ENCODE measurements at places on chromosomes 11 and 22.
A peak's percentile ranks its signal among the peaks of the same experiment; 100 is the strongest.

DNA sequence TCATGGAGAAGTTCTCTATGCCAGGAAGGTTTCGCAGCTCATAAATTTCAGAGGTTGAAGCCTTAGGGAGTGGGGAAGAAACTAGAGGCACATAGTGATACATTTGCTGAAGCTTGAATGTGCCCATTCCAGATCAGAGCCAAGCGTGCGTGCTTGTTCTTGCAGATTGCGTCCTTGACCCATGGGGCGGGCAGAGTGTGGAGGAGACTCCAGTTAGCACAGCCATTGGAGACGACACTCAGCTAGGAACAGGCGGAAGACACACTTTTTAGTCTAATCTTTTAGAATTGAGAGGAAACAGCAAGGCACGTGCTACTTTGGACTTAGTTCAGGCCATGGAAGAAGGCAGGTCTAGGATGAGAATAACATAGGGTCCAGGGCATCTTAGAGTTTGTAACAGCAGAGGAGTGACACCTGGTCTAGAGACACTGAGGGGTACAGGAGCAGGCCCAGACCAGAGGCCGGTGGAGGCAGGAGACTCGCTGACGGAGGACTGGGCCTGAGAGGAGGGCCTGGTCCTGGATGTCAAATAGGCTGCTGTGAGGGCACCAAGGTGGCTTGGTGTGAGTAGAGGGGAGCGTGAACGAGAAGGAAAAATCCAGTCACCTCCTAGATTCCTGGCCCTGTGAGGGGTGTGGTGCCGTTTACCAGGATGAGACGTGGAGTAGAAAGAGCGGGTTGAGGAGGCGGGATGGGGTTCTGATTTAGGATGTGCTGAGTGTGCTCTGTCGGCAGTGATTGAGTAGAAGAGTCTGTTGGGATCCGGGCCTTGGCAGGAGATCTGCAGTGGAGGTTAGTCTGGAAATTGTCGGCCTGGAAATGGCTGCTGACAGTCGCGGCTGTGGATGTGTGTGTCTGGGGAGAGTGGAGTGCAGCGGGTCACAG is 154.7 kb downstream of the TBC1D22A start:
- peak; percentile 59 for DNase-seq

- DNase-seq = no peak
Measured at GRCh38 chr11:118142809-118143208, 9.8 kb downstream of the SCN4B start.

DNA sequence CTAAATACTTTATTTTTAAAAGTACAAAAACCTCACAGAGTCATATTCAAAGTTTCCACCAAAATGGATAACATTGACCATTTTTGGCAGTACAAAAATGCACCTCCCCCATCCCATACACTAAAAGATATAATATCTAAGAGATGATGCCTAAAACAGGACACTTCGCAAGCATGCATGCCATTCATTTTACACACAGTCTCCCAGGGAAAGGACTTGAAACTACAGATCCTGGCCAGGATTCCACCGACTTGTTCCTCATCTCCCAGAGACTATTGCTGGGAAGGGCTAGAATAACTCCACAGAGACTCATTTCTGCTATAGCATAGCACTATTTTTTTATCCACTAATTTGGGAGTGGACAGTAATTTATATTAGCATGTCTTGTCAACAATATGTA is 81.7 kb downstream of the MTNR1B start:
- peak; percentile 66 for DNase-seq

DNA sequence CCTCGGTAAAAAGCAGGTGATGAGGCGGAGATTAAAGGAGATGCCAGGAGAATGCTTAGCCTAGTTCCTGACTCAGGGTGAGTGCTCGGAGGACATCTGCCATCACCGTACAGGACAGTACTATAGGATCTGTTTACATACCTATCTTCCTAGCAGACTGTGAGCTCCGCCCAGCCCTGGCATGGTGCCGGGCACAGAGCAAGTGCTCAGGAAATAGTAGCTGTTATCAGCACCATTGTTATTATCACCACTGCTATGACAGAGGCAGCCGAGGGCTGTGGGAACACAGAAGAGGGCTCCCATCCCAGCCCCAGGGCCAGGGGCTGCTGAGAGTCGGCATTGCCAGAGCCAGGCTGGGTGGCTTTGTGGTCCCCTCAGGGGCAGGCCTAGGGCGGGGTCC is 642 bp upstream of the SEPTIN3 start:
- DNase-seq = no peak

DNA sequence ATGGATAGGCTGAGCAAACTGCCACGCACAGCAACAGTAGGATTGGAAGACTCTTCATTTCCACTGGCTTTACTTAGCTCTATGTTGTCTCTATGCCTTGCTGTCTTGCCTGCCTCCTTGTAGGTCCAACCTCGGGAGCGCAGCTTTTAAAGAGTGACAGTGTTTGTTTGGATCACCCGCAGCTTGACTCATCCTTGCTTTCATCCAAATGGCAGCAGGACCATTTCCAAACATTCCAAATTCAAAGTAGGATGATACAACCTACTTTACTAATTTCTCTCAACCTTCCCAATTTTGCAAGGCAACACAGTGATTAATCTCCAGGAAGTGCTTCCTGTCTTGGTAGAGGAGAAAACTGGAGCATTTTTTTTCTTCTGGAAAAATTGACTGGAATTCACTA is at the start of gene MMP3:
Gene MMP3, minus strand, starts transcription at position 121 of the 400 bp plus-strand sequence. Its CDS starts 63 bp downstream, at position 58.
- DNase-seq = no peak

DNA sequence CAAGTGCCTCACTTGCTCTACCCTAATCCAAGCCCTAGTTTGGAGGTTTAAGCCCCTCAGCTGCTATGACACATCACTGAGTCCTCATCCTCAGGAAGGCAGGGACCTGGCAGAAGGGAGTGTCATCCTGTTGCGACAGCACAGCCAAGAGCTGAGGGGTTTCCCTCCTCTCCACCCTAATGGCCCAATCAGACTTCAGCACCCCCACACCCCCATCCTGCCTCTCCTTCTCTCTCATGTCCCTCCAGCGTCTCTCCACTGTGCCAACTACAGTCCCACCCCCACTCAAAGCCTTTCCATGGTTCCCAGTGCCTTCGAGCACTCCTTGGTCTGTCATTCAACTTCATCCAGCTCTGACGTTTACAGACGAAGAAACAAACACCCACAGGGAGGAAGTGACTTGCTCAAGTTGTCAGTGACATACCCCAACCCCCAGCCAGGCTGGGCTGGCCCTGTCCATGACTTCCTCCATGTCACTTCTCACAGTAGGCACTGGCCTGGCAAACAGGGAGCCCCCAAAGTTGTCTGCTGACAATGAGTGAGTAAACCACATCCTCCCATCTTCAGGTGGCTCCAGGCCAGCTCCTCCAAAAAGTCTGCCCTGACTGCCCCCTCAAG is 15.6 kb downstream of the ARAP1 start:
- DNase-seq = no peak

DNA sequence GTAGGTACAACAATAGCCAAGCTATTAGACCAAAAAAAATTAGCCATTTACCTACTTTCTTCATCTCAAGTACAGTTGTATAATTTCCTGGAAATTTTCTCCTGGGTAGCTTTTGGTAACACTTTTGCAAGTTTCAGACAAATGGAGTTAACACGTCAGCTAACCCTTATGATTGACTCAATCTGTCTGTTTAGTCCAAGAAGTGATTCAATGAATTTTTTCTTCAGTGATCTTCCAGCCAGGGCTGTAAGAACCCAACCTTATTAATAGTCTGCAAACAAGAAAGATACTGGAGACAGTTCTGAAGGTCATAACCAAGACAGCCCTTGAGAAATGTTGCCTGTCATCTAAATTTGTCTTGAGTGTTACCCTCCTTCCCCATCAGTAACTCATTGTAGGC is 30.1 kb upstream of the FIBIN start:
- DNase-seq = no peak

GRCh38 chr22:46361826-46362202 is 26.3 kb downstream of the TRMU start:
- no peak for DNase-seq

GRCh38 chr11:79021601-79022000 is 419.2 kb downstream of the TENM4 start:
- no peak for DNase-seq

DNA sequence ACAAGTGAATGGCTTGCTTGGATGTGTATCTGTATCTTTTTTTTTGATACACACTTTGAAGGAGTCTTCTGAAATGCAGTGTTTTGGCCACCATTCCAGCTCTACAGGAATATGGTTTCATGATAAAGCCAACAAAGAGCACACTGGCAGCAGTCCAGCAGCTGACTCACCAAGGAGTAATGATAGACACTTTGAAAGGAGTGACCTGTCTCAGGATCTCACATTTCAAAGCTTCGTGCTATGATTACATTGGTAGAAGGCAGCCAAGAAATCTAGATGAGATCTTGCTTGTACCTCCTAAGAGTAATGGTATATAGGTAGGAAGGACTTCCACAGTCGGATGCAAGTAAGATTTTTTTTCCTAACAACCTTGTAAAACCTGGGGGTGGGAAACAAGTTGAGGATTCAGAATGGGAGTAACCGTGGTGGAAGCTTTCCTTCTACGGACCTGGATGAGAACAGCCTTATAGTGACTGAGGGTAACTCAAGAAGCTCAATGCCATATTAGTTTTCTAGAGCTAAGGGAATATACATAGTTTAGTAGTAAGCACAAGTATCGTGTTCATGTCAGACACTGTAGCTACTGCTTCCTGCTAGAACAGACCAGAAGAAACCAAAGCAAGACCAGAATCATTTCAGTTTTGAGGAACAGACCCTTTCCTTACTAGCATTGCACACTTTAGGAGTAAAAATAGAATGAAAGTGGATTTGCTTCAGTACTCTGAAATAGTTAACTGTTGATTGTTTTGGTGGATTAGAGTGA is 25.0 kb downstream of the MTMR3 start:
- peak; percentile 93 for DNase-seq

All from umbilical cord (tissue), 2 donors.